Activated naive CD4-positive, alpha-beta T cell (primary cell): ENCODE measurements at places on chromosomes 7 and 10.

- no peak for DNase-seq
These were observed 51.4 kb upstream of the SMNDC1 start for GRCh38 chr10:110355922-110356627.

DNA sequence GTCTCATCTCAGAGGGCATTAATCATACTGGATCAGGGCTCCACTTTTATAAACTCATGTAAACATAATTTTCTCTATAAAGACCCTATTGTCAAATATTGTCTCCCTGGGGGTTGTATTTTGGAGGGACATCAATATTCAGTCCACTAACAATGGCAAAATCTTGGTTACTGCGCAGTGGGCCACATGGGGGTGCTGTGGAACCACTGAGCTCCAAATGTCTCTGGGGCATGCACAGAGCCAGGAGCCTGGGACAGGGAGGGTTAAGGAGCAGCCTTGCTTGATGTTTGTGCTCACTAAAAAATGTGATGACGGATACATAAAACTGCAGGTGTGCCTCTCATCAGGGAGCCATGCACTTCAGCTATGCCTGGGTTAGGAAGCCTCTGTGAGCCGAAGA, 62.1 kb upstream of the PRSS58 start:
- no peak for DNase-seq

GRCh38 chr10:23291551-23292334, 52.9 kb downstream of the C10orf67 start:
- no peak for DNase-seq

GRCh38 chr7:124029396-124030188, 3.3 kb downstream of the TMEM229A start:
- DNase-seq, result no peak
